ENCODE measurements at places on chromosomes 1 and 21.

DNA sequence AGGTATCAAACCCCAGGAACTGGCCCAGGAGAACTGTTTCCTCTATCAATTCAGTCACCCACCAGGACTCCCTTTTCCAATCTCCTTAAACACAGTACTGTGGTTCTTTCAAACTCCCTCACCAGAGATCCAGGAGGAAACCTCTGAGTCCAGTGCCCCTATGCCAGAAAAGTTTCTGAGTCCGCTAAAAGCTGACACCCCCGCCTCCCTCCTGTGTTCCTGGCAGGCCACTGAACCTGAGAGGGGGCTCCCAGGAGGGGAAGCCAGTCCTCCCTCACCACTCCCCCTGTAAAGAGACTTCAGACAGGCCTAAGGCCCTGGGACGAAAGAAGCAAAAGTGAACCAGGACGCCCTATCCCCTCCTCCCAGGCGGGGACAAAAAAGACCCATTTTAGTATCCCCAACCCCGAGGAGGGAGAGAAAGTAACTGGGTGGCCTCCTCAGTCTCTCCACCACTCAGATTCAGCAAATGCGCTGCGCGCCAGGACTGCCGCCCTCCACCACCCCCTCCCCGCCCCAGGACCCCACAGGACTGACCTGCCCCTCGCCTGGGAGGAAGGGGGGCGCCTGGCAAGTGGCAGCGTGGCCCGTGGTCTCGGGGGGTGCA lies 624 bp downstream of the SLC41A1 start:
- no peak for DNase-seq

DNA sequence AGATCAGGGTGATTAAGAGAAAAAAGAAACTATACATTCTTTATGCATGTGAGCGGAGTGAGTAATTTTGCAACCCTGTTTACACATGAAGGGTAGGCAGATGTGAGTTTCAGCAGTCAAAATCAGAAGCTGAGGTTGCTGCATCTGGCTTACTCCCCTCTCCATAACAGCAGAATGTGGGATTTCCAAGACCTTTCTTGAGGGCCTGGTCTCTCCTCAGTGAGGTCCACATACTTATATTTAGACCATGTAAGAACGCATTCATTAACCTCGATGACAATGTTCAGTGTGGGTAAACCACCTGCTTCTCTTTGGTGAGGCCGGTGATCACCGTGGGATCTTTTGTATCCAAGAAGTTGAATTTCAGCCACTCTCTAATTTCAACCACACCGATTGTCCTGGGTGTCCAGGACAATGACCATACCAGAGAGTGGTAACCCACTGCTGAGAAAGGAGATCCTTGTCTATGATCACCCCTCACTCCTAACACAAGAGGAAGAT lies 18.7 kb upstream of the RAP1A start:
- DNase-seq: no peak

DNA sequence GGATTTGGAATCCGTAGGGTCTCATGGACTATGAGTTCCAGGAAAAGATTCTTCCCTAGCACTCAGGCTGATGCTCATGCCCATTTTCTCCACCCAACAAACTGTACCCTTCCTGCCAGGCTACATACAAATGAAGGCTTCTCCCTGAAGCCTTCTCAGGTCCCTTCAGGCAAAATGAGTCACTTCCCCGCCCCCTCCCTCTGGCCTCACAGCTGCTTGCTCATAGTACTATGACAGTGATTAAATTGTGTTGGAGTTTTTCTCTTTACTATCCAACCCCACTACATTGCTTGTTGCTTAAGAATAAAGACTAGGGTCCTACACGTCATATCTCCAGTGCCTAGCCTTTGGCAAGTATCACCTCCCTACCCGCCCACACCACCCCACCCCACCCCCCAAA lies 207.6 kb upstream of the NFIA start:
- no peak for DNase-seq

GRCh38 chr1:111227434-111227833 lies at the start of gene CHI3L2:
TSS of gene CHI3L2 (plus strand) at chr1:111227713. CDS start at chr1:111227730, 17 bp downstream.
- DNase-seq: no peak

DNA sequence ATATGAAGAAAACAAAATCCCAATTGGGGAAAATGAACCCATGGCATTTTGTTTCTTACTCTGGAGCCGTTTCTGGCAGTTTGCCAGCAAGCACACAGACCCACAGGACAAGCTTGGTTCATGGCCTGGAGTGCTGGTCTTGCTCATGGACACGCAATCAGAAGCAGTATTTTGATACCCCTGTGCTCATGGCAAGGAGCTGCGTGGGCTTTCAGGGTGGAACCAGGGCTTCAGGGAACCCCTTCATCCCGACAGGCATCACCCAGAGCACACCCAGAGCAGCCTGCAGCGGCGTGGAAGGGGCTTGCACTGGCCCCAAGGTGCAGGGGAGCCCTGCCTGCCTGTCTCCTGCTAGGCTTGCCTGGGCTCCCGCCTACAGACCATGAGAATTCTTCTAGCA lies 45.4 kb upstream of the PCBP3 start:
- DNase-seq: no peak

DNA sequence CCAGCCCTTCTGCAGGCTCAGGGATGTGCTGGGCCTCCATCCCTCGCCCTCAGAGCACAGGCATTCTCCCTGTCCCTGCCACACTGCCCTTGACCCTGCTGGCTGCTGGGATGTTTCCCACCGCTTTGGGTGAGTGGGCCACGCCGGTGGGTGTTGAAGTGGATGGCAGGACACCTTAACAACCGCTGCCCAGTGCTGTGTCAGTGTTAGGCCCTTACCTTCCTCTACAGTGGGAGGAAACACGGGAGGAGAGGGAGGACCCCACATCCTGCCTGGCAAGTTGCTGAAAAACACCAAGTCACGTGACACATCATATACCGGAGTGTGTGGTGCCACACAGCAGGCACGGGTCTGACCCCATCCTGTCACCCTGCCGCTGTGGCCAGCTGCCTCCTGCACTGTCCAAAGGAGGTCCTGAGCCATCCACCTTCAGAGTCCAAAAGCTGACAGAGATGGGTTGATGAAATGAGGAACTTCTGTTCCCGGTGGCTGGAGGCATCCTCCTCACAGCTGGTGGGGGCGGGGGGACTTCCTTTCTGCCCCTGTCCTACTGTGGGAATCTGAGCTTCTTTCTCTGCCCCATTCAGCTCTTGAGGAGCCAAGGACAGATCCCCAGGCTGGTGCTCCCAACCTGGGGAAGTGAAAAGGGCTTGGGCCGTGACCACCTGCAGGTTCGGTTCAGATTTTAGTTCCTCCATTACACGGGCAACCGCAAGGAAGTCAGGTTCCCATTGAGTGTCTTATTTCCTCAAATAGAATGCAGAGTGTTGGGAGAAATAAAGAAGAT lies 3.2 kb upstream of the THEMIS2 start:
- DNase-seq: no peak

- DNase-seq: no peak
These were observed 37.4 kb downstream of the BTBD8 start for GRCh38 chr1:92117526-92117925.

DNA sequence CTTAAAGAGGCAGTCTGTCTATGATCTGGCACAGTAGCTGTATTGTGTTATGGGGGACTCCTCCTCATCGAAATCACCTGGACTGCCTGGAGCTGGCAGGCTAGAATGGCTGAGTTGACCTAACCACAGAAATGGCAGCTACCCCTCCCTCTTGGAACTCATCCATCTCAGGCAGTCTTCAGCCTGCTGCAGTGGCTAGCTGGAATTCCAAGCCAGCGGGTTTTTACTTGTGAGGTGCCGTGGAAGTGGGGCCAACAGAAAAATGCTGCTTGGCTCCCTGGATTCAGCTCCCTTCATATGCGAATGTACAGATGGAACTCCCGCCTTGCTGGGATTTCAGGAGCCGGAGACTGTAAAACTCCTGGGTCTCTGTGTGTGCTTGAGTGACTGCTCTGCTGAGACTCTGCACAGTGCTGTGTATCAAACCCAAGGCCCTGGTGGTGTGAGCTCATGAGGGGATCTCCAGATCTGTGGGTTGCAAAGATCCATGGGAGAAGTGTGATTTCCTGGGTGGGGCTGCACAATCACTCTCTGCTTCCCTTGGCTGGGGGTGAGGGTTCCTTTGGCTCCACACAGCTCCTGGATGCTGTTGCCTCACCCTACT lies 316.9 kb downstream of the CTH start:
- DNase-seq: no peak

GRCh38 chr1:223033658-223034057 lies 109.4 kb downstream of the TLR5 start:
- DNase-seq: no peak

GRCh38 chr1:35164893-35165292 lies 28.1 kb downstream of the SFPQ start:
- no peak for DNase-seq

DNA sequence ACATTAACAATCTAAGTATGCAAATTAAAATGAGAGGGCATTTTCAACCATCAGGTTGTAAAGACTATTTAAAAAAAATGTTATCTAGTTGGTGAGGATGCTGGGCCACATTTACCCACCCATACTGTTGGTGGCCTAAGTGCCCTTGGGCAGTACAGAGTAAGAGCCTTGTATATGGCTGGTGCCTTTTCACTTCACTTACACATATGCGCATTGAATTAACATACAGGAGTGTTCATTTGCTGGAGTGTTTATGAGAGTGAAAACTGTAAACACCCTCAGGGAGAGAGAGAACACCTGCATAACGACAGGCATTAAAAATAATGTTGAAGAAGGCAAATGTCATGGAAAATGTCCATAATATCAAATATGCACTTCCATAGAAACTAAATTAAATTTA lies 427.1 kb downstream of the PCP4 start:
- no peak for DNase-seq

GRCh38 chr1:168621356-168621755 lies 45.0 kb downstream of the XCL1 start:
- DNase-seq: no peak

DNA sequence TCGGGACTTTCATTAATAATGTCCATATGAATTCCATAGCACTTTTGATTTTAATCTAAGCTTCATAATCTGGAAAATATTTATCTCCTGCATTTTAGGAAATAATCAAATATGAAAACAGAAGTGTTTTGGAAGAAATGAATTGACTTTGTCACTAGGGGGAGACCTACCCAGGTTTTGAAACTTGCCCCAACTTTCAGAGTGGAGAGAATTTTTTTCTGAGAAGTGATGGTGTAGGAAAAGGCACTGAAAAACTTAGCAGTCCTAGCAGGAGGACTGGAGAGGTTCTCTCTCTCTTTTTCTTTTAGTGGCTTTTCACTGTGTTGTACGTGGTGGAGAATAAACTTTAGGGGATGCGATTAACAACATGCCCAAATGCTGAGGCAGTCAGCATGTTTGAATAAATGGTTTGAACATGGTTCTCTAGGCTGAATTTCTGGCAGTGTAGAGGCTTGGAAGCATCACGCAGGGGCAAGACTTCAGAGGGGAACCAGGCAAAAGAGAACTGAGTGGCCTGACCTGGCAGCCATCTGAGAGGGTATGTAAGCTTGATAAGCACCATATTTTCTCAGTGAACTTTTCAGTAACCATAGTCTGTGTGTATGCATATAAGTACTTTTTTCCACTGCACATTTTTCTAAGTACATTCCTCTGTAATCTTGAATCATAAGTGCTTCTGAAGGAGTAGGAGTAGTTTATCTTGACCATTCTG lies 68.3 kb upstream of the NEK7 start:
- no peak for DNase-seq

DNA sequence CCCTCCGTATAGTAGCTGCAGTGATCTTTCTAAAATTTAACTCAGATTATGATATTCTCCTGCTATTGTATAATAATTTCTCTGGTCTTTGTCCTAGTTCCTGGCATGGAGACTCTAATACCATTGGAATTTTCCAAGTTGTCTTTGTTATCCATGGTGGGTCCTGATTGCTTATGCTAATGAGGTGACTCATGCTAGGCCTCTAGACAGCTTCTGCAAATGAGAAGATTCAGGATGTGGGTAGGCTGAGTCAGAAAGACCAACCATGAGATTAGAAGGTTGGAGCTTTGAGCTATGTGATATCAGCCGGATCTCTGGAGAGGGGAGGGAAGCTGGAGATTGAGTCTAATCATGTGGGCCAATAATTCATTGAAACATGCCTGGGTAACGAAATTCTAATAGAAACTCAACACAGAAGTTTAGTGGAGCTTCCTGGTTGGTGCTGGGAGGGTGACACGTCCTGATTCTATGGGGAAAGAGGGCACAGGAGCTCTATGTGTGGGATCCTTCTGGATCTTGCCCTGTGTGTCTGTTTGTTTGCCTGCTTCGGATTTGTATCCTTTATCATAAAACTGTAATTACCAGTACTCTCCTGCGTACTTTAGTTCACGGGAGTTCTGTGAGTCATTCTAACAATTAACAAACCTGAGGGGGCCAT lies 73.2 kb upstream of the CNIH3 start:
- no peak for DNase-seq

DNA sequence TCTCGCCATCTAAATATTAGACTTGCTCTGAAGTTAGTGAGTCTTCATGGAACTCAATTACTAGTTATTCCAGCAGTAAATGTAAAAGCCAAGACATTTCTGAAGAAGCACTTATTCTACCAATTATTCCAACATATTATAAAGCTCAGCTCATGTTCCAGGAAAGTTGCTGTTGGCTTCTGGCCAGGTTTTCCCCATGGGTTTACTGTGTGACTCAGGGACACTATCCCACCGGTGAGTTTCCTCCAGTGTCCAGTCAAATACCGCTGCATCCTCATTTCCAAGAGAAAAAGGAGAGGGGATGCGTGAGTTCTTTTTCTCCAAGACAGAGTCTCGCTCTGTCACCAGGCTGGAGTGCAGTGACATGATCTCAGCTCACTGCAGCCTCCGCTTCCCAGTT lies 9.2 kb upstream of the HHIPL2 start:
- DNase-seq: no peak

- no peak for DNase-seq
These were observed 15.9 kb downstream of the HSPA13 start for GRCh38 chr21:14366998-14367397.

DNA sequence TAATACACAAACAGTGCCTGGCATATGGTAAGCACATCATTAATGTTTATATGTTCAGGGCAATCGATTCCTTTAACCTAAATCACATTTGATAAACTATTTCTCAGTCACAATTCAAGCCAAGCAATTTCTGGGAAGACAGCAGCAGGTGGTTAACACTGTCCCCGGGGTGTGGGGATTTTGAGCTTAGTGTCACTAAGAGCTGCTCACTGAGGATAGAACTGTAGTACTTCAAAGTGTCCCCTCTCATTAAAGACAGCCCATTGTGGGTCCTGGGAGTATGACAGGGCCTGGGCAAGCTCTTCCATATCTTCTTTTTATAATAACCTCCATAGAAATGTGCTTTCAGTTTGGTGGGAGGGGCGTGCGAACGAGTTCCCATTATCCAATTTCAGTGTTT lies 8.4 kb upstream of the GALNT2 start:
- no peak for DNase-seq

DNA sequence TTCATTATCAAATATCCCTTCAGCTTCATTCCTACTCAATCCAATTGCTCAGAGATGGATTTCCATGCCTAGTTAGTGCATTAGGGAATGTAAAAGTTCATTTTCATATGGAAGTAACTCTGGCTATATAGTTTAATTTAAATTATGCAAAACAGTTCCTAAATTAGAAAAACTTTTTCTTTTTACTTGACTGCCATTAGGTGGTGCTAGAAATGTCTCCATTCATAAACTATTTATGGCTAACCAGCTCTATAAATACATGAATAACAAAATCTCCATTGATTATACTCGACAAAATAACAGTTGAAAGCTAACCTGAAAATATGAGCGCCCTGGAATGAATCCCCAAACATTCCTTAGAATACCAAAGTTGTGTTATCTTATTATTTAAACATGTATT lies 311.4 kb downstream of the USH2A start:
- no peak for DNase-seq

GRCh38 chr21:38831526-38832467 lies 26.1 kb downstream of the ETS2 start:
- DNase-seq: no peak
